ENCODE measurements at places on chromosomes 16 and 17.
A peak's percentile ranks its signal among the peaks of the same experiment; 100 is the strongest.

DNA sequence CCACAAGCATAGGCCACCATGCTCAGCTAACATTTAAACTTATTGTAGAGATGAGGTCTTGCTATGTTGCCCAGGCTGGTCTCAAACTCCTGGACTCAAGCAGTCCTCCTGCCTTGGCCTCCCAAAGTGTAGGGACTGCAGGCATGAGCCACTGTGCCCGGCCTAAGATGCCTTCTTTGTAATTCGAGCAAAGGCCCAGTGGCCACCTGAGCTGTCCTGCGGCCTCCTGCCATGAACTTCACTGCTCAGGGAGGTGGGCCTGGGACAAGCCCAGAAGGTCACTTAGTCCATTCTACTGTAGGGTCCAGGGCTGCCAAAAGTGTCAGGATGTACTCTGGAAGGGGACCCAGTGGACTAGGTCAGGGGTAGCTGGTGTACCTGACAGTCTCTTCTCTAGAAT lies 30.5 kb downstream of the DHX38 start:
- no peak for DNase-seq

- no peak for DNase-seq
Observed at GRCh38 chr16:82044585-82044911, 9.5 kb downstream of the HSD17B2 start.

DNA sequence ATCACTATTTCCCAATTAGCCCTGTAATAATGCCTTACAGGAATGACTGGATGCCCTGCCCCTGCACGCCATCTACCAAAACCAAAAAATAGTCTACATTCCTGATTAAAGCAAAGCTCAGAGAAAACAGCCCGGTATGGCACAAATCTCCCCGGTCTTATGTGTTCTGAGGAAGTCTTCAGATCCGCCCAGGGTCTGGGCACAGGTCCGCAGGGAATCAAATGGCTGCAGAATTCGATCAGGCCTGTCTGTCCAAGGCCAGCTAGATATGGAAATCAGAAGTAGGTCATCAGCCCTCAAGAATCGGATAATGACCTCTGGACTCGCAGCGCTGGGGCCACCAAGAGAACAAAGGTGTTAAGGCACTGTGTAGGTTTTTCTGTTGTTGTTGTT lies 171.0 kb downstream of the ZFHX3 start:
- DNase-seq, result no peak

DNA sequence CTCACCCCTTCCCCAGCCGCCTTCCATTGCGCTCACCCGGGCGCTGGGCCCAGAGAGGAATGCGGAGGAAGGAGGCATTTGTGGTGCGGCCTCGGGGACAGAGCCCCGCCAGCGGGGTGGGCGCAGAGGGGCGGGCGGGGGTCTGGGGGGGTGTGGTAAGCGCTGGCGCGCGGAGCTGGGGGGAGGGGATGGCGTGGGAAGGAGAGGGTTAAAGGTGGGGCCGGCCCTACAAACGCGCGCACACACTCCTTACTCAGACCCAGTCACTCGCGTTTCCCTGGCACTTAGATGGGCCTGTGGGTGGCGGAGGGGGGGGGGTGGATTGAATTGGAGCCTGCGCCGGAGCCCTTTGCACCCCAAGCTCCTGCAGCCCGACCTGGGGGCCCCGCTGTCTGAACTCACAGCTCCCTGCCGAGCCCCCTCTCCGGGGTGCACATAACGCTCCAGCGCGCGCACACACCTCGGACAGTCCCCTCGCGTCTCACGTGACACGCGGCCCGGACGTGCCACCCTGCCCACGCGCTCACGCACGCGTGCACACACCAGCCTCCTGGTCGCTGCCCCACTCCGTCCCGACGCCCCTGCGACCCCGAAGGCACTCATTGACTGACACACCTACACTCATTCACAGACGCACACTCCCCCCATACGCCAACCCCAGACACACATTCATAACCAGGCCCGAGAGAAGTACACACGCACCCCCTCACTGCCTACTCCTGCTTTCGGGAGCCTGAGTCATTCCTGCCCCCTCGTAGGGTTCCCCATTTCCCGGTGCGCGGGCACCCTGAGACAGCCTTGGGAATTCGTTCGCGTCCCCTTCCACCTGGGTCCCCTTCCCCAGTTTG lies 844 bp downstream of the TBKBP1 start:
- no peak for DNase-seq

DNA sequence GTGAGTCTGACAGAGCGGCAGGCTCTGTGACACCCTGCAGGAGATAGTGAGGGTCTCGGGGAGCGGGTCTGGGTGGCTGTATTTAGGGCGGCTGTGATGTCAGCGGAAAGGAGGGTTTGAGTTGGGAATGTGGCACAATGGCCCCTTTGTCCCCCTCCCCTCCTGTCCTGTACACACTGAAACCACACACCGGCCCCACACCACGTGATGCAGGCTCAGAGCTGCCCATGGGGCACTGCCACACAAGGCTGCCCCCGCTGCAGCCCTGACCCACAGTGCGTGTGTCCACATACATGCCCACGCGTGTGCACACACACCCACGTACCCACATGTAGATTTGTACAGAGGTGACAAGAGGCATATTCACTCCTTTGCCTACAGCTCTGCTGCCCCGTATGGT lies 15.3 kb downstream of the SGCA start:
- no peak for DNase-seq

DNA sequence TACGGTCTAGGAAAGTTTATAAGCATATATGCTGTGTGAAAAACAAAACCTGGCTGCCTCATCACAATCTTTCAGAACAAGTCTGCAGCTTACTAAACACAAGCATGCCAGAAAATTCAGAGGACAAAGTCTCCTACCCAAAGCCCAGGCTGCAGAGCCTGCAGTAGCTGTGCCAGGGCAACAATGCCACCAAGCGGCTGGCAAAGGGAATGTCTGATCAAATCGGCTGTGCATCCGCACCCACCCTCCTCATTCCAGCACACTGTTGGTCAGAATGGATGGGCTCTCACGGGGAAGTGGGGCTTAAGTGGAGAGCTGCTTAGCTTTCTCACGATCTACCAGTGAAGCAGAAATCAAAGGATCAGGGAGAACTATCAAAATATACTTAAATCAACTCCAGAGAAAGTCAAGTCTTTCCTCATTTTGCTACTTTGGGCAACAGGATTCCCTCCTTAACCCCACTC lies 73.5 kb downstream of the CYTH1 start:
- peak; percentile 53 for DNase-seq

- no peak for DNase-seq
Observed at GRCh38 chr17:76394166-76394565, 9.8 kb downstream of the SPHK1 start.

- DNase-seq, result no peak
Observed at GRCh38 chr16:61900482-61900881, 135.8 kb downstream of the CDH8 start.

DNA sequence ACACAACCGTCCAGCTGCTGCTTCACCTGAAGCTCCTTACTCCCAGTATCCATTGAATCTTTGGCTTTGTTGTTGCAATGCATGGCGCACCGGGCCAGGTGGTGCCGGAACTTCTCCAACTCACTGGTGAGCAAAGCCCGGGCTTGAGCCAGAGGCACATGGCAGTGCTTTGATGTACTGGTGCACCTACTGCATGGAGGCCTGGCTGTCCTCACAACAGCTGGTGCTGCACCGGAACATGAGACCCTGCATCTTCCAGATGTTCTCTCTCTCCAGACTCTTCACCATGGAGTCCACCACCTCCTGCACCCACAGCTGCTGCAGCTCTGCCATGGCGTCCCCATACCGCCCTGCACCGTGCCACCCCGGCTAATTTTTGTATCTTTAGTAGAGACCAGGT lies 10.2 kb downstream of the TACO1 start:
- DNase-seq, result no peak

DNA sequence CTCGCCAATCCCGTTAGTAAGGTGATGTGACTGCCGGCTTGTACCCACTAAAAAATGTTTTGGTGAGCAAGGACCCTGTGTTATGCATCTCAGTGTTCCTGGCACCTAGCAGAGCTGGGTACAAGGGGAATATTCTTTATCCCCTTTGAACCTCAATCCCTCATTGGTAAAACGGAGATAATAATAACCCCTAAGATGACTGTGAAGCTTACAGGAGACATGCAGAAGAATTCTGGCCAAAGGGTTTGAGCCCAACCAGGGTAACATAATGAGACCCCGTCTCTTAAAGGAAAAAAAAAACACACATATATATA lies 896 bp downstream of the GGA2 start:
- no peak for DNase-seq

GRCh38 chr17:79414063-79414792 lies 196.6 kb downstream of the RBFOX3 start:
- no peak for DNase-seq

- DNase-seq, result no peak
Observed at GRCh38 chr17:9987779-9988585, 82.9 kb upstream of the RCVRN start.

- DNase-seq, result no peak
Observed at GRCh38 chr16:739560-740458, 988 bp downstream of the CIAO3 start.

Measured in NCI-H1048 (cell line).